Islet precursor cell (in vitro differentiated cells): ENCODE measurements at places on chromosomes 4 and X.

GRCh38 chrX:15947648-15948317 is 93.2 kb upstream of the AP1S2 start:
- peak; percentile 94 for DNase-seq

DNA sequence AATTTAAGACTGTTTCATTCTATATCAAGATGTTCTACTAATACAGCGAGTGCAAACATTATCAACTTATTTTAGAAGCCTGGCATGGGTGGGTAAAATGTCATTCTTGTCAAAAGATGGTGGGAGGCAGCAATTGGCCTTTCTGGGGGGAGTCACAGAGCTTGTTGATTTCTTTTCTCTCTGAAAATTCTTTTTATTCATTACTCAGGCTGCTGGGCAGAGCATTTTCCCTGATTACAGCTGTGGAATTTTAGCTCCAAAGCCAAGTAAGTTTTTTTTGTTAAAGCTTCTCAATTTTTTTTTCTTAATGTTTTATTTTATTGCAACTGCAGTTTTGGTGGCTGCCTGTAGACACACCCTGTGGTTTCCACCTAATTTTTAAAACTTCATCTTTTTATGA is 50.4 kb downstream of the GPC4 start:
- no peak for DNase-seq

DNA sequence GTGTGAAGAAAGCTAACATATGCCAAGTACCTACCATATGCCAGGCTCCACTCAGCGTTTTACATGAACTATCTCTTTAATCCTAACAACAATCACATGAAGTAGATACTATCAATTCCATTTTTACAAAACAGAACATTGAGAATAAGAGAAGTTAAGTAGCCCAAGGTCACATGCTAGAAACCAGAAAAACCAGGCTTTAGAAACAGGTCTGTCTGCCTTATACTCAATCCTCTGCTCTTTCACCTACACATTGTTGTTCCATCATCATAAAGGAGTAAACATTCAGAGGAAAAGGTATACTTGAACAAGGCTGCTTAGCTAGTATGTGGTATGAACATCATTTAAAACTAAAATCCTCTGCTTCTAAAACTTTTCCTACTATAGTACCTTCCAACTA is 42.1 kb downstream of the WDFY3 start:
- DNase-seq: no peak

DNA sequence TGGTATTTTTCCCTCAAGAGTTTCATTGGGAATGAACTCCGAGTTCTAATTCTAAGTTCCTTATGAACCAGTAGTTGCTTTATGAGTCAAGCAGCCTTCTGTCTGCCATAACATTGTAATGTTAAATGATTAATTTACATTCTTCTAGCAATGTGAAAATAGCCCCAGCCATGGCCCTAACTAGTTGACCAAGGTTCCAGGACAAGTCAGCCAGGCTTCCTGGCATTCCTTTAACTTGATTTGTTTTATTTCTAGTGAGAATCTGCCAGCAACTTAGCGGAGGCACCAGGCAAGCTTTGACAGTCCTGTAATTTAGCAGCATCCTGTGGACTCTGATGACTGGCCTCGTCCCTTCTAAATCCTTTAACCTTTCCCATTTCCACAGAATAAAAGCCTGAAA is 69.0 kb downstream of the GLRA2 start:
- DNase-seq: no peak

DNA sequence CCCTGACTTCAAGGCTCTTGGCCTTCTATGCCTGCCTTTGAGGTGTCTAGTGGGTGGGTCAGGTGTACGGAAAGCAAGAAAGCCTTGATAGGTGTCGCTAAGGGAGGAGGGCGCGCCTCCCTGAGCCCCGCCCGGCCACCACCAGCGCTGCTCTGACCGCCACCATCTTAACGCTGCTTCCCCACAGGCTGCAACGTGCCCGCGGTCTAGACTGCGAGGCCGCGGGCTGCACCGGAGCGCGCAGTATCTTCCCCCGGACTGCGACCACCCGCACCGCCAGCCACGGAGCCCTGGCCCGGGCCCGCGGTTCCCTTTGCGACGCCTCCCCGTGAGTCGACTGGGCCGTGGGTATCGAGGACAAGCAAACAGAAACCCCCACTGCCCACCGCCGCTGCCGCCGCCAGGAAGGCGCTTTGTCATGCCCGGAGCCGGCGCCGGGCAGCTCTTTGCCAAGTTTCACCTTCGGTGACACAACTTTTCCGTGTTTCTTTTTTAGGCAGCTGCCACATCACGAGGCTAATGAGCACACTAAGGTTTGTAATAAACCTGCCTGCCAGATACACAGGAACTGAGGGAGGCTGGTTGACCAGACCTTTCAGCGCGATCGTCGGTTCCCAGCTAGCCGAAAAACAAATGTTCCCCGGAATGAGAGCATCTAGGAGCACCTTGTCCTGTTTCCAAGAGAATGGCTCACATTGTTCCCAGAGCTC is 335.8 kb upstream of the F9 start:
- peak; percentile 64 for DNase-seq

- DNase-seq: peak; percentile 72
Measured at GRCh38 chr4:90137555-90137954, 10.4 kb downstream of the CCSER1 start.

- no peak for DNase-seq
Measured at GRCh38 chr4:84503495-84504437, 4.7 kb upstream of the NKX6-1 start.

DNA sequence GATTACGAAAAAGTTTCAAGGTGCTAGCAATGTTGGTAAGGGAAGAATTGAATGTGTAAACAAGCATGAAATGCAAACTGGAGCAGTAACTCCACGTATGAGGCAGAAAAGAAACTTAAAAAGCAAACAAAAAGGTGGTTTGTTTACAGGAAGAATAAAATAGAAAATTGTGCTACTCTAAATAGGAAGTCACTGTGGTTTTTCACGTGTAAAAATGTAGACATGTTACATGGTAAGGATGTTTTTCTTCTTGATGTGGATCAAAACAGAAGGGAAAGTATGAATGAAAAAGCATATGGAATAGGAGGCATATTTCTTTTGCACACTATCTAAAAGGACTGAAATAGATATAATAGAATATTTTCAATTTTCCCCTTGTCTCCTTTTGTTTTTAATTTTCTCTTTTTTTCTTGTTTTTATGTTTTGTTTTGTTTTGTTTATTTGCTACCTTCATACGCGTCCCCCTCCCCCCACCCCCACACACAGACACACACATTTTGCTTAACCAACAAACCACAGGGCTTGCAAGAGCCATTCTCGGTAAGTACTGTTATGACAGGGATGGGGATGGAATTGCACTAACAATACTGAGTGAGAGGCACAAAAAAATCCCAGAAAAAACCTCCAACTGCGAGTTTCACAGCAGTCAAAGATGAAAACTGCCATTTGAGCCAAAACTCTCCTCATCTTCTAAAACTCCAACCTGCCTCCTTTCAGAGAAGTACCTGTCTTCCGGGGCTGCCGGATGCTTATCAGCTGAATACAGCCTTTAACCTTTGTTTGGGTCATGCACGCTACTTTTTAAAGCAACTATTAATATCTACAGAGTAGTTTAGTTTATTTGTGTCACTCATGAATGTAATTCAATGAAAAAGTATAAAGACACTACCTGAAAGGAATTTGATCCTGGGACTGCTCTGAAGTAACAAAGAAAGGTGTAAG is 135.8 kb downstream of the IL15 start:
- DNase-seq: no peak

- no peak for DNase-seq
Measured at GRCh38 chr4:73908965-73909364, 39.8 kb downstream of the CXCL1 start.

DNA sequence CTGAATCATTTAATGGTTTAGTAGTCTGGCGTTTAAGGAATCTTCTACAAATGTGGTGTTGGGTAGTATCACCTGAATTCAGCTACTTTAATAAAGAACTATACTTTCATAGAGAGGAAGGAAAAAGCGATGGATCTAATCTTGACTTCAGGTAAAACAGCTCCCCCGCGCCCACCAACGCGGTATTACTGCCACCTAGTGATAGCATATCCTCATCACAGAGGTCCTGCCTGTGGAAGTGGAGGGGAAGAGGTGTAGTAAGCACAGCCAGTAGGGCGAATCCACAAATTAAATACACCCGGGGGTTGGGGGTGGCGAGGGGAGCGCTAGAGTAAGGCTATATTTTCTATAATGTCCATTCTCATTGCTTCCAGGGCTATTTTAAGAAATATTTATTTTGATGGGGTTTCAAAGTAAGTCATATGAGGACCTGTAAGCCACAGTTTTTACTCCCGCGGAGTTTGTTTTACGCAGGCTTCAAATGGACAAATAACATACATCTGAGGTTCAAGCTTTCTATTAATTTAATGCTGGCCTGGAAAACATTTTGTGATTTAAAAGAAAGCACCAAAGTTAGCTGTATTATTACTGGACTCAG is 8.3 kb upstream of the DAPP1 start:
- DNase-seq: peak; percentile 85

DNA sequence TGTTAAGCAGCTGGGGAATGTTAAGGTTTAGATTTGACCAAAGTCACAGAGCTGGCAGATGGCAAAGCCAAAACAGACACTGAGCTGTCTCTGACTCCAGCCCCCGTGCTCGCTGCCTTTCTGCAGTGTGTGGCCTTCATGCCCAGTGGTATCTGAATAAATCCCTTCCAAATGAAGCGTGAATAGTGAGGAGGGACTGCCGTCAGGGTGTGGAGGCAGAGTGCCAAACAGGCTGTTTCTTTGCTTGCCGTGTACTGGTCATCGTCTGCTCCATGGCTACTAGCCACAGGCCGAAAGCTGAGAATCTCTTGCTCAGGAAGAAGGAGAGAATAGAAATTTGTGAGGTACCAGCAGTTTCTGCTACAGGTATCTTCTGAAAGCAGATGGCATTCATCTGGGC is 19.7 kb downstream of the PRIMPOL start:
- DNase-seq: no peak

- DNase-seq: no peak
Measured at GRCh38 chr4:62394766-62395165, 1194.6 kb downstream of the ADGRL3 start.

GRCh38 chr4:138535316-138535715 is 293.2 kb upstream of the SLC7A11 start:
- no peak for DNase-seq

DNA sequence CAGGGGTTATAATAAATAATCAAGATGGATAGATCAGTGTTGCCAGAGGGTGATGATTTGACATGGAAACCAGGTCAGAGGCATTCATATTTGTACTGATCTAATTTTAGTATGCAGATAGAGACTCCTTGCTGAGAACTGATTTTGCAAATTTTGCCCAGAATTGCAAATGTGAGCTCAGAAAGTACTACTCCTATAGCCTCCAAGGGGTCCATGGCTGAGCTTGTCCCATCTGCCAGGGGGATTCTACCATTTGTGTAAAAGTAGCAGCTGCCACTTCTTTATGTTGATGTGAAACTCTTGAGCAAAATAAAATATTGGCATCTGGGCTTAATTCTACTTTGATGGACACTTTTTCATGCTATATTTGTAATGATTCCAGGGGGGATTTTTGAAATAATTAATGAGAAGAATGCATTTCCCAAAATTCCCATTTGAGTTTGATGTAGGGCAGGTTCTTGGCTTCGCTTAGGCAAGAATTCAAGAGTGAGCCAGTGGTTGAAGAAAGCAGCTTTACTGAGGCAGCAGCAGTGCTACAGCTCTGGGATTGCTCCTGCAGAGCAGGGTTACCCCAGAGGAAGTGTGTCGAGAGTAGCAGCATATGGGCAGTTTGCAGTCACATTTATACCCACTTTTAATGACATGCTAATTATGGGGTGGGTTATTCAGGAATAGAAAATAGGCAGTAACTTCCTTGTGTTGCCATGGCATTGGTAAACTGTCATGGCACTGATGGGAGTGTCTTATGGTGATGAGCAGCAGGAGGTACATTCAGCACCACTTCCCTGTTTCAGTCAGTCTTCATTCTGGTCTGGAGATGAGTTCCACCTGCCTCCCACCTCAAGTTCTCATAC is 38.7 kb upstream of the DCLK2 start:
- no peak for DNase-seq

- no peak for DNase-seq
Measured at GRCh38 chr4:144868309-144868708, 222.4 kb downstream of the HHIP start.

- no peak for DNase-seq
Measured at GRCh38 chrX:102085706-102086105, 39.8 kb upstream of the TCEAL2 start.
